ENCODE measurements at places on chromosomes 16 and 17.

GRCh38 chr16:48292452-48292851, 45.1 kb upstream of the ABCC11 start:
- DNase-seq: no peak

DNA sequence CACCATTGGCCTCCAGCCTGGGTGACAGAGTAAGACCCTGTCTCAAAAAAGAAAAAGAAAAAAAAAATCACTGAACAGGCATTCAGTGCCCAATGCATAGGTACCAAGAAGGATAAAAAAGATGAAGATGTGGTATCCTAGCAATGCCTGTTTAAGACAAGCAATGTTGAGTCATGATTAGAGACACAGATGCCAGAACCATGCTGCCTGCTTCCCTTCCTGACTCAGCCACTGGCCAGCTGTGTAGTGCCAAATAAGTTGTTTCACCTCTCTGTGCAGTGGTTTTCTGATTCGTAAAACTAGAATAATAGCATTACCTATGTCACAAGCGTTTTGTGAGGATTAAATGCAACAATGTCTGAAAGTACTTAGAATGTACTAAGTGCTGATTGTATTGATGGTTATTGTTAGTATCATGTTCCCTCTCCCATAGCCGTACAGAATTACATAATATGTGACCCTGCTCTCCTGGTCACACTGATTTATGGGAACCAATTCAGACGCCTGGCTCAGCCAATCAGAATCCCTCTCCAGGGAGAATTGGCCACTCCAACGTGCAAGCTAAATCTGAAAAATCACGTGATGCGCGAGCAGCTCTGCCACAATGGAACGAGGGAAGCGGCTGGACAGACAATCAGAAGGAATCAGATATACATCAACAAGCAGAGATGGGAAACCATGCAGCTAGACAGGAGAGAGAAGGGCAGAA, 241.9 kb downstream of the SLC39A11 start:
- no peak for DNase-seq

DNA sequence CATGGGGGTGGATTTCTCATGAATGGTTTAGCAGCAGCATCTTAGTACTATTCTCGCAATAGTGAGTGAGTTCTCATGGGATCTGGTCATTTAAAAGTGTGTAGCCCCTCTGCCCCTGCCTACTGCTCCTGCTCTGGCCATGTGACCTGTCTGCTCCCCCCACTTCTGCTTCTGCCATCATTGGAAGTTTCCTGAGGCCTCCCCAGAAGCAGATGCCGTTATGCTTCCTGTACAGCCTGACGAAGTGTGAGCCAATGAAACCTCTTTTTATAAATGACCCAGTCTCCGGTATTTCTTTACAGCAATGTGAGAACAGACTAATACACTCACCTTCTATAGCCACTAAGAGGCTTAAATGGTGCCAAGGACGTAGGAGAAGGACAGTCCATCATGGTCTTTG, 51.5 kb downstream of the NOL11 start:
- DNase-seq: no peak

GRCh38 chr16:78972006-78972405, 628.5 kb downstream of the MAF start:
- DNase-seq: no peak

- no peak for DNase-seq
Measured at GRCh38 chr16:55280587-55280986, 43.4 kb upstream of the IRX6 start.

DNA sequence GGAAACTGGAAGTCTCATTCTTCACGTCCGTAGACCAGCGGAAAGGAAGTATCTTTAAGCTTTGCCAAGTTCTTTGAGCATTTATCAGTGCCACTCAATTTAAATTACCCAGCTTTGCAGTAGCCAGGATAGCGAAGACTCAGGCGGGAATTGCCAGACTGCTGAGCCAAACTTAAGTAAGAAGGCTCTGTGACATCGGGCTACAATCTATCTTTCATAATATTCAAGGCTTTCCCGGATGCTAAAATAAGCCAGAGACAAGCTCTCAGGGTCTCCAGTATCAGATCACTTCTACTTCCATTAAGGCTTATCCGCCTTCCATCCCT, 436 bp upstream of the BRIP1 start:
- no peak for DNase-seq
